ENCODE measurements at places on chromosomes 6 and 20.

- no peak for DNase-seq
These were observed 162.4 kb downstream of the CDKAL1 start for GRCh38 chr6:20696676-20697075.

- DNase-seq: no peak
These were observed 7.5 kb downstream of the JARID2 start for GRCh38 chr6:15253203-15254022.

DNA sequence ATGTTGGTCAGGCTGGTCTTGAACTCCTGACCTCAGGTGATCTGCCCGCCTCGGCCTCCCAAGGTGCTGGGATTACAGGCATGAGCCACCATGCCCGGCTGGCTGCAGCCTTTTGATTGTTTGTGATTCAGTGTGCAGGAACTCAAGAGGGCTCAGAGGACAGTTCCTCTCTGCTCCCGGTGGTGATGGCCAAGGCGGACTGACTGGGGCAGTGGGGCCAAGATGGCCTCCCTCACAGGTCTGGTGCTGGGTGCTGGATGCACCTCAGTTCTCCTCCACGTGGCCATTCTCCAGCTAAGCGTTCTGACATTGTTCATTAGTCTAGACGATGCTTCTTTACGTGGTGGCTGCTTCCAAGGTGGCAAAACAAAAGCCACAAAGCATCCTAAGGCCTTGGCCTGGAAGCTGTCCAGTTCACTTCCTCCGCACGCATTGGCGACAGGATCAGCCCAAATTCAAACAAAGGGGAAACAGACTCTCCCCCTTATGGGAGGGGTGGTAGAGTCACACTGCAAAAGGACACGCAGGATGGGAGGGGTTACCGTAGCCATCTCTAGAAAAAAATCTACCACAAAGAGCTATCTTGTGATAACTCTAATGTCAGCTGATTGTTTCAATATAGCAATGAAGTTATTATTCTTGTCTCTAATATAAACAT lies 146.9 kb downstream of the FOXC1 start:
- DNase-seq: no peak

- no peak for DNase-seq
These were observed 45.1 kb downstream of the CGA start for GRCh38 chr6:87049779-87050178.

DNA sequence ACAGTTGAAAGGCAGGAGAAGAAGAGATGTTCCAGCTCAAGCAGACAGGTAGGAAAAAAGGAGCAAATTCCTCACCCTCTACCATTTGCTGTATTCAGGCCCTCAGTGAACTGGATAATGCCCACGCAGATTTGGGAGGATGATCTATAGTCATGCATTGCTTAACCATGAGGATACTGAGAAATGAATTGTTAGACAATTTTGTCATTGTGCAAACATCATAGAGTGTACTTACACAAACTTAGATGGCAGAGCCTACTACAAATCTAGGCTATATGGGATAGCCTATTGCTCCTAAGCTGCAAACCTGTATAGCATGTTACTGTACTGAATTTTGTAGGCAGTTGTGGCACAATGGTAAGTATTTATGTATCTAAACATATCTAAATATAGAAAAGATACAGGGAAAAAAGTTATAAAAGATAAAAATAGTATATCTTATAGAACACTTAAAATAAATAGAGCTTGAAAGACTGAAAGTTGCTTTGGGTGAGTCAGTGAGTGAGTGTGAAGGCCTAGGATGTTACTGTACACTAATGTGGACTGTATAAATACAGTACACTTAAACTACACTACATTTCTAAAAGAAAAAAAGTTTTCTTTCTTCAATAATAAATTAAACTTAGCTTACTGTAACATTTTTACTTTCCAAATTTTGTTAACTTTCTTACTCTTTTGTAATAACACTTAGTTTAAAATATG lies 672.3 kb downstream of the UTRN start:
- no peak for DNase-seq

DNA sequence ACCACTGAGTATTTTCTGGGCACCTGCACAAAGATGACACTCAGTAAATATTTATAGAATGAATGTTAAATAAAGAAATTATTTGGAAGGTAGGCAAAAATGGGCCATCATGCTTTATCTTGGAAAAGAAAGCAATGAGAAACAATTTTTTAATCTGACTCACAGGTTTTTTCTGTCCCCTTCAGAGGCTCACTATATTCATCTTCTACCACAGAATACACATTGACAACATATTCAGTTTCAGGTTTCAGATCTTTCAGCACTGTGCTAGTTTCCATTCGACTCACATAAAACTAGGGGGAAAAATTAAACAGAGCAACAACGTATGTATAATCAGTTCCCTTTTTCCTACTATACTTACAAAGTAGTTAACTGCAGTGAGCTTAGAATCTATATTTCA lies 58.3 kb downstream of the COL12A1 start:
- no peak for DNase-seq
